Transverse colon (tissue), 4 donors: ENCODE measurements at places on chromosomes 7 and 10. TPM values are rescaled to one million over a fixed set of nuclear protein-coding genes. Genes with fewer than 3 reads are reported as not detected.
A peak's percentile ranks its signal among the peaks of the same experiment; 100 is the strongest.

DNA sequence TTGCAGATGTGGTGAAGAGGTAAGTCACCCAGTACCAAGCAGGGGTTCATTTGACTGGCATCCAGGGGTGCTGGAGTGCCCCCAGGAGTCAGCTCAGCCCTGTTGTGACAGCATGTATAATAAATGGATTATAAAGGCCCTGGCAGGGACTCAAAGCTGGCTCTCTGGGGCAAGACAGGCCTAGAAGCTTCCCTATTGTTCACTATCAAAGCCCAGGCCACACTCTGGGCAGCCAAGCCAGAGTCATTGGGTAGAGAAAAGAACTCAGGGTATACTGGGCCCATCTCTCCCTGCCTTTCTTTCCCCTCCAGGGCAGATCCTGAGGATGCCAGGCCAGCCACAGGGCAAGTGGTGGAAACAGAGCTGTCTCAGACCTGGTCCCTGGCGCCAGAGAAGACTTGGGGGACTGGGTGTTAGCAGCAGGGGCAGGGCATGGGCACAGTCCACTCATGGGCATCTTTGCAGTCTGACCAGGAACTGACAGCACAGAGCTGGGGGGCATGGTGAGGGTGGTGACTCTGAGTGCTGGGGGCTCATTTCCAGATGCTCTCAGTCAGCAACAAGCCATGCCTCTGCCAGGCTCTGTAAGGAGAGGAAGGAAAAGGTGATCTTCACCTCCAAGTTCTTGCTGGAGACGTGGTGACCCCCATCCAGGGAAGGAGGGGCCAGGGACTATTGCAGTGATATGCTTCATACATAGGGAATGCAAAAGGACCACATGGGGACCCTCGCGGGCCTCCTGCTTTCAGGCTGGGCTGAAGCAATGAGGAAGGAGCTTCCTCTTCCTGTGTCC, 11.7 kb downstream of the RBP3 start:
- no peak overlapping the region for H3K4me3 ChIP-seq
- H3K27me3 ChIP-seq: no peaks in the 10 kb centered on the region
- H3K4me1 ChIP-seq: no peaks in the 10 kb centered on the region

DNA sequence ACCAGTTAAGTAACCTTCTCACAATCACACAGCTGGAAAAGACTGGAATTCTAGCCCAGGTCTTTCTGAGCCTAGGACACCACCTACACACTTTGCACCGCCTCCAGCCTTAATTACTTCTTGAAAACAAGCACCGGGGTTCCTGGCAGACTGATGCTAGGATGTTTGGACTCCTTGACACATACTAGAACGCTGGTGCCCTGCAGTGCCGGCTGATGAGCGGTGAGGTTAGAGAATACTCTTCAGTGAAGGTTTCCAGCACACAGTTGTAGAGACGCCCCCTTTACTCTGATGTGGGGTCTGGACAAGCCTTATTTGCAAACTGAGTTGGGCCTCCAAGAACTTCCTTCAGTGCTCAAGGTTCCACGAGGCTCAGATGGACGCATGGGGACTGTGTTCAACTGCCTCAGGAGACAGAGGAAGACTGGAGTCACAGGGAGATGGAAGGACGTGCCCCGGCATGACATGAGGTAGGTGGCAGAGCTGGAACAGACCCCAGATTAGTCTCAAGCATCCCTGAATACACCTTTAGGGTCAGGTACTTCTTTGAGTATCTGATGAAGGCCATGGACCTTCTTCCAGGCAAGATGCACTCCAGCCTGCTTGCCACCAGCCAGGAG, 89.6 kb downstream of the COBL start:
- H3K27ac ChIP-seq: no peak overlapping the region
- peaks cover 13% of the 10 kb centered on the region for H3K4me1 ChIP-seq
- no peak for DNase-seq
- no peaks in the 10 kb centered on the region for H3K36me3 ChIP-seq
- no peaks in the 10 kb centered on the region for H3K27me3 ChIP-seq

DNA sequence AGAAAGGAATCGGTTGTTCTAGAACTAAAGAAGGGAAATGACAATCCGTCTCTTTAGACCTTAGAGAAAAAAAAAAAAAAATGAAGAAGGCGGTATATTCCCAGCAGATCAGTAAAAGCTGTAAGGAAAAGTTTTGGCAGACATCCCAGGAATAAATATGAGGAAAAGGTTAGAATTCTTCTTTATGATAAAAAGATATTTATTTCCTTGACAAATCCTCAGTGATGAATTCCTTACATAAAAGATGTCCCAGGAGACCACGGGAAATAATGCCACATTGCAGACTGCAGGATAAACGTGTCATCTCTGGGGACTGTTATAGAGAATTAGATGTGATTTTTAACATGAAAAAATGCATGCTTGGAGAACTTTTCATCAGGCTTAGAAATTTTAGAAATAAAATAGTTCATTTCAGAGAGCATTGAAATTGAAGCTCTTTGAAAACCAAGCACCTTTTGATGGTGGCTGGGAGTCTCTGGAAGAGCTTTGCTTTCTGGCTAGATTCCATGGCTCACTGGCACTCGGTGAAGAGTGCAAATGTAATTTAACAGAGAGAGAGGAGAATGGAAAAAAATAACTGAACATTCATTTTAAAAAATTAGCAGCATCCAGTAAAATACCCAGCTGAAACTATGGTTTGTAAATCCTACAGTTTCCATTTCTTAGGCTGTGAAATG, 98.2 kb downstream of the PRPF18 start:
- DNase-seq: no peak
- no peak overlapping the region for H3K4me3 ChIP-seq
- H3K36me3 ChIP-seq: no peaks in the 10 kb centered on the region
- no peaks in the 10 kb centered on the region for H3K27me3 ChIP-seq

GRCh38 chr7:19362099-19362498, 216.9 kb upstream of the FERD3L start:
- H3K4me3 ChIP-seq: no peak overlapping the region
- no peaks in the 10 kb centered on the region for H3K36me3 ChIP-seq
- no peak overlapping the region for H3K27ac ChIP-seq
- DNase-seq: no peak

DNA sequence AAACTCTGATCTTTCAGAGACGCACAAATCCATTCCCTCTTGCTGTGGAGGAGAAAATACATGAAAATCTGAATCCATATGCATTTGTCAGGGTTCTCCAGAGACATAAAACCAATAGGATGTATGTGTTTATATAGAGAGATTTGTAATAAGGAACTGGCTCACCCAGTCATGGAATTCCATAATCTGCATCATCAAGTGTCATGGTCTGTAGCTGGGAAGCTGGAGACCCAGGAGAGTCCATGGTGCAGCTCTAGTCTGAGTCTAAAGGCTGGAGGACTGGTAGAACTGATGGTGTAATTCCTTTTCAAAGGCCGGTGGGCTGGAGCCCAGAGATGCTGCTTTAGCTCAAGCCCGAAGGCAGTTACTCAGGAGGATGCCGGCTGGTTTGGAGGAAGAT, 134.0 kb downstream of the TCF7L2 start:
- H3K27ac ChIP-seq: no peak overlapping the region
- DNase-seq: no peak

GRCh38 chr10:12902851-12903358, 98.6 kb downstream of the CCDC3 start:
- no peak for DNase-seq
- no peaks in the 10 kb centered on the region for H3K36me3 ChIP-seq
- H3K27ac ChIP-seq: no peak overlapping the region
- no peaks in the 10 kb centered on the region for H3K4me1 ChIP-seq

GRCh38 chr7:149479568-149479967, 18.0 kb downstream of the ZNF746 start:
- no peak overlapping the region for H3K27ac ChIP-seq
- DNase-seq: no peak
- H3K4me3 ChIP-seq: no peak overlapping the region
- no peaks in the 10 kb centered on the region for H3K27me3 ChIP-seq

GRCh38 chr7:51308696-51309095, 7.9 kb downstream of the COBL start:
- H3K36me3 ChIP-seq: no peaks in the 10 kb centered on the region
- DNase-seq: no peak
- no peak overlapping the region for H3K4me3 ChIP-seq
- no peaks in the 10 kb centered on the region for H3K27me3 ChIP-seq
- no peaks in the 10 kb centered on the region for H3K4me1 ChIP-seq
- no peak overlapping the region for H3K27ac ChIP-seq

GRCh38 chr10:86863484-86863842, 94.0 kb downstream of the MMRN2 start:
- H3K27me3 ChIP-seq: no peaks in the 10 kb centered on the region
- no peak overlapping the region for H3K4me3 ChIP-seq
- no peak overlapping the region for H3K27ac ChIP-seq
- H3K4me1 ChIP-seq: peaks cover 38% of the 10 kb centered on the region
- no peak for DNase-seq

- H3K4me3 ChIP-seq: no peak overlapping the region
- no peaks in the 10 kb centered on the region for H3K4me1 ChIP-seq
- H3K27ac ChIP-seq: no peak overlapping the region
These were observed 188.4 kb downstream of the PPP1R3A start for GRCh38 chr7:113730309-113730955.

- no peaks in the 10 kb centered on the region for H3K4me1 ChIP-seq
- H3K27me3 ChIP-seq: no peaks in the 10 kb centered on the region
- H3K4me3 ChIP-seq: no peak overlapping the region
- H3K36me3 ChIP-seq: no peaks in the 10 kb centered on the region
- H3K27ac ChIP-seq: no peak overlapping the region
- DNase-seq: no peak
These were observed 24.0 kb downstream of the GRM3 start for GRCh38 chr7:86667732-86668131.

GRCh38 chr10:110701617-110701971, 57.5 kb downstream of the RBM20 start:
- no peak for DNase-seq
- no peaks in the 10 kb centered on the region for H3K36me3 ChIP-seq
- no peaks in the 10 kb centered on the region for H3K4me1 ChIP-seq
- H3K27me3 ChIP-seq: no peaks in the 10 kb centered on the region

GRCh38 chr10:15324611-15325010, 46.5 kb downstream of the FAM171A1 start:
- no peaks in the 10 kb centered on the region for H3K36me3 ChIP-seq
- no peak overlapping the region for H3K27ac ChIP-seq
- no peaks in the 10 kb centered on the region for H3K27me3 ChIP-seq

DNA sequence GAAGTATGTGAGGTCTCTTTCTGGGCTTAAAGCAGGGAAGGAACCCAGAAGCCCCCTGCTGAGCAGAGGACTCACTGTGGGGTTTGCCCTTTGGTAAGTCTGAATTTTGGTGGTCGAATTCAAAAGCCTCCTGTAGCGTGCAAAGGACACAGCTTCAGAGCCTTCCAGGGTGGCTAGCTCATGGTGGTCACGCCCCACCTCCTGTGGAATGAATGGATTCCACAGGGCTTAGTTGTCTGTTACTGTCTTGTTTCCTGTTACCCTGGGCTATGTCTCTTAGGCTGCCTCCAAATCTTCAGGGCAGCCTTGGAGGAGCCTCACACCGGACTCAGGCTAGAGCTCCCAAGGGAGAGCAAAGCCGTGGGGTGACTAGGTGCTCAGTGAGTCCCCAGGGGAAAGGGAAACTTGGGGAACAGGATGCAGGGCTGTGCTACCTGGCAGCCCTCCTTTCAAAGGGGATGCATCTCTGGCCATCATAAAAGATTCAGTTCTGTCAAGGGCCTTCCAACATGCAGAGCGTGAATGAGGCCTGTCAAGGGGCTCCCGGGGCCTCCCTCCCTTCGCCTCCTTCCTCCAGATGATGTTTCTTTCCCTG, 211.7 kb downstream of the CCSER2 start:
- DNase-seq: no peak
- H3K36me3 ChIP-seq: no peaks in the 10 kb centered on the region
- no peak overlapping the region for H3K27ac ChIP-seq
- H3K4me1 ChIP-seq: peaks cover 10% of the 10 kb centered on the region
- H3K27me3 ChIP-seq: peaks cover 10% of the 10 kb centered on the region

GRCh38 chr10:29598851-29599311, 35.9 kb downstream of the SVIL start:
- H3K4me1 ChIP-seq: peaks cover 12% of the 10 kb centered on the region
- H3K27ac ChIP-seq: peak overlapping the region; percentile 66
- H3K4me3 ChIP-seq: no peak overlapping the region
- no peak for DNase-seq
- no peaks in the 10 kb centered on the region for H3K36me3 ChIP-seq

DNA sequence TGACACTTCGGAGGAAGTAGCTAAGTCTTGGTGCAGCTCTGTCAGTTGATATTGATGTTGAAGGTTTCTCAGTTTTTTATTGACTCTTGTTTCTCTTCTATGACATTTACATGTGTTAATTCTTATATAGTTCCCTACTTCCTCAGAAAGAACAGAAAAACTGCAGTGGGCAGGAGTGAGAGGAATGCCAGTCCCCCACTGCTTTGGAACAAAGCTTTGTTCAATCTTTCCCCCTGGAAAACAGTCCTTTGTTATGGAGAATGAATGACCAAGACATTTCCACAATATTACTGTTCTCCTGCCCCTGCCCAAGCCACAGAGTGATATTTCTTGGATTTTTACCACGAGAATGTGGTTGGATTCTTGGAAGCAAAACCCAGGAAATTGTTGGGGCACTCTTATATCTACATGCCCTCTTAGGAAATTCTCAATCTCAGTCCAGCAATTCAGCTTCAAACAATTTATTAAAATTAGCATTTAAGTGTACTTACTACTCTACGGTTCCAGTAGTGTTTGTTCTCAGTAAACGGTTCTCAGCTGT, 258.0 kb upstream of the KCND2 start:
- no peaks in the 10 kb centered on the region for H3K36me3 ChIP-seq
- no peaks in the 10 kb centered on the region for H3K27me3 ChIP-seq
- no peak overlapping the region for H3K4me3 ChIP-seq
- H3K27ac ChIP-seq: no peak overlapping the region

DNA sequence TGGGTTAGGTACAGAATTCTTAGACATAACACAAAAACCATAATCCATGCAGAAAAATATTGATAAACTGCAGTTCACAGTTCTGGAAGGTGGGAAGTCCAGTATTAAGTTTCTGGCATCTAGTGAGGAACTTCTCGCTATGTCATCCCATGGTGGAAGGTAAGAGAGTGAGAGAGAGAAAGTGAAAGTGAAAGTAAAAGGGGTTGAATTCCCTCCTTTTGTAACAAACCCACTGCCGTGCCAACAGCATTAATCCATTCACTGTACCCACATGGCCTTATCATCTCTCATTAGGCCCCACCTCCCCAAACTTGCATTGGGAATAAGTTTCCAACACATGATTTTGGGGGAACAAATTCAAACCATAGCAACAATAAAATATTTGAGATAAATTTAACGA, 17.1 kb downstream of the ZNF485 start:
- no peak overlapping the region for H3K27ac ChIP-seq
- DNase-seq: no peak
- H3K4me1 ChIP-seq: no peaks in the 10 kb centered on the region
- H3K27me3 ChIP-seq: no peaks in the 10 kb centered on the region
- H3K36me3 ChIP-seq: no peaks in the 10 kb centered on the region

- H3K36me3 ChIP-seq: no peaks in the 10 kb centered on the region
- no peak overlapping the region for H3K4me3 ChIP-seq
- no peaks in the 10 kb centered on the region for H3K27me3 ChIP-seq
- no peaks in the 10 kb centered on the region for H3K4me1 ChIP-seq
These were observed 298.7 kb downstream of the LRRTM3 start for GRCh38 chr10:67224553-67224952.

- no peak overlapping the region for H3K4me3 ChIP-seq
- H3K27me3 ChIP-seq: no peaks in the 10 kb centered on the region
- no peak for DNase-seq
- no peaks in the 10 kb centered on the region for H3K4me1 ChIP-seq
- H3K36me3 ChIP-seq: no peaks in the 10 kb centered on the region
These were observed 123.2 kb downstream of the HERPUD2 start for GRCh38 chr7:35571611-35572240.

SMKR1 gene
- total RNA-seq: not detected

ZNF775 gene
- 75.2 TPM for total RNA-seq
